Upper lobe of right lung (tissue), 1 donor: ENCODE measurements at places on chromosomes 5 and 9.

GRCh38 chr9:113355040-113355596, 5.8 kb downstream of the BSPRY start:
- H3K27ac ChIP-seq, result no peak overlapping the region
- H3K27me3 ChIP-seq, result no peaks in the 10 kb centered on the region
- H3K4me1 ChIP-seq, result peaks cover 11% of the 10 kb centered on the region
- H3K36me3 ChIP-seq, result no peaks in the 10 kb centered on the region
- DNase-seq, result no peak

DNA sequence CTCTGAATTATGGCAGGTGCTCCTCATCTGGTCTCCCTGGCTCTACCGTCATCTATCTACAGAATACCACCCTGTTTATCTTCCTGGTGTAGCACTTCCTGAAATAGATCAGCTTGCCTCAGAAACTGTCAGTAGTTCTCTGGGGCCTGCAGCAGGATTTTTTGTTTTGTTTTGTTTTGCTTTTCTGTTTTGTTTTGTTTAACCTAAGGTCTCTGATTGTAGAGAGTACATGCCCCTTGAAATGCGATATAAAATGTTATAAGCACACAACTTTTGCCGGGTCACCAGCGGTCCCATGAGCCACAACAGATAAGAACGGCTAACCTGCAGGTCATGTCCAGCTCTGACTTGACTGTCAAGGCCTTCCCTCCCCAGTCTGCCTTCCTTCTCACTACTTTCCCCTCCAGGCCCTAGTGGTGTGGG, 26.6 kb upstream of the CREBRF start:
- peaks cover 19% of the 10 kb centered on the region for H3K4me1 ChIP-seq
- peak overlapping the region; percentile 69 for H3K27ac ChIP-seq
- no peak for DNase-seq
- H3K27me3 ChIP-seq, result no peaks in the 10 kb centered on the region
- peaks cover 4% of the 10 kb centered on the region for H3K36me3 ChIP-seq
- H3K4me3 ChIP-seq, result no peak overlapping the region

GRCh38 chr9:131395157-131396098, 1.5 kb downstream of the PRRC2B start:
- peak; percentile 83 for DNase-seq
- H3K27ac ChIP-seq, result peak overlapping the region; percentile 92
- no peaks in the 10 kb centered on the region for H3K36me3 ChIP-seq
- no peaks in the 10 kb centered on the region for H3K27me3 ChIP-seq
- H3K4me3 ChIP-seq, result peak overlapping the region; percentile 66
- peaks cover 54% of the 10 kb centered on the region for H3K4me1 ChIP-seq

- H3K4me1 ChIP-seq, result peaks cover 21% of the 10 kb centered on the region
- H3K4me3 ChIP-seq, result no peak overlapping the region
- H3K27me3 ChIP-seq, result no peaks in the 10 kb centered on the region
- peak overlapping the region; percentile 75 for H3K27ac ChIP-seq
These were observed 3.5 kb upstream of the SMC2 start for GRCh38 chr9:104090578-104090977.

DNA sequence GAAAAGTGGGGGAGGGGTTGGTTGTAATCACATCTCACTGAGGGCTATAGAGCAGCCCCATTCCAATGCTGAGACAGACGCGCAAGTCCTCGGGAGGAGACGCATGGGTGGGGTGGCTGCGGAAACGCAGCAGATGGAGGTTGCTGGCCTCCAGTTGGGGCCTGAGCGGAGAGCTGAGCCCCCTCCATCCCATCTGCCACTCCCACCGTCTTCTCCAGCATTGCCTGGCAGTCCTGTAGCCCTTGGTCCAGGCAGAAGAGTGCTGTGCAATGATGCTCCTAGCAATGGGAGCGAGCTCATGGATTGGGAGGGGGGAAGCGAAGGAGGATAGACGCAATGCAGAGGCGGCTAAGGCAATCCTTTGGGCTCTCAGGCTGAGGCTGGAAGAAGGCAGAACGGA, 79.4 kb upstream of the GLRA1 start:
- H3K27ac ChIP-seq, result no peak overlapping the region
- DNase-seq, result peak; percentile 54
- H3K27me3 ChIP-seq, result no peaks in the 10 kb centered on the region
- no peak overlapping the region for H3K4me3 ChIP-seq

DNA sequence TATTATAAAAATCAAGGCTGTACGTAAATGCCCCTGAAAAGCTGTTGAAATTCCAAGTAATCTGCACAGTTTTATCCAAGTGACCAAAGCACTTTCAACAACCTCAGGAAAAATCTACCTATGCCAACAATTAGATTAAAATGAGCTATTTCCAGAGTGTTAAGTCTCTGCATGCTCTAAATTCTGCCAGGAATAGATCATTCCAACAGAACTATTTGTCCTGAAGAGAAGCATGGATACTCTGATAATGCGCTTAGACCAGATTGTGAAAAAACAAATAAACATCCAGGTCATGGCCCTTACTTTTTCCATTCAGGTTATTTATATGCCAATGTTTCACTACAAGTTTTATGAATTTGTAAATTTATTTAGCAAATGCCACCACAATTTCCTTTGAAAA, 59.1 kb downstream of the PLK2 start:
- DNase-seq, result no peak
- no peaks in the 10 kb centered on the region for H3K4me1 ChIP-seq
- no peaks in the 10 kb centered on the region for H3K36me3 ChIP-seq

GRCh38 chr5:1110307-1111240, 1.3 kb downstream of the SLC12A7 start:
- H3K27me3 ChIP-seq, result no peaks in the 10 kb centered on the region
- H3K36me3 ChIP-seq, result no peaks in the 10 kb centered on the region
- DNase-seq, result no peak
- H3K27ac ChIP-seq, result peak overlapping the region; percentile 86
- H3K4me1 ChIP-seq, result peaks cover 40% of the 10 kb centered on the region
- H3K4me3 ChIP-seq, result peak overlapping the region; percentile 92

DNA sequence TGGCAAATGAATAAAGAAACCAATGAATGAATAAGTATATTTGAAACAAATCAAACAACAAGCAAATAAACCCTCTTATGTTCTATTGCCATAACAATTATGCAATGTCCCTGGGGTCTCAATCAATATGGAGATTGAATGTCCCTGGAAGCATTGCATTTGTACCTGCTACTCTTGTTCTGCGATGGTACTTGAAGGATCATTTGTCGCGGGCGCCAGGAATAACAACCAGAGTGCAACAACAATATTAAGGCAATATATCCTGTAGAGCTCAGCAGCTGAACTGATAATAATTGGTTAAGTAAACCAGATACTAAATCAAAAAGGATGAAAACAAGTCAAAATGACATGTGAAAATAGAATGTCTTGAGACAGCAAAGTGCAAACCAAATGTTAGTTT, 1001.9 kb upstream of the NUDT12 start:
- no peak for DNase-seq
- H3K4me3 ChIP-seq, result no peak overlapping the region
- H3K27me3 ChIP-seq, result no peaks in the 10 kb centered on the region
- no peaks in the 10 kb centered on the region for H3K36me3 ChIP-seq
- H3K27ac ChIP-seq, result no peak overlapping the region

DNA sequence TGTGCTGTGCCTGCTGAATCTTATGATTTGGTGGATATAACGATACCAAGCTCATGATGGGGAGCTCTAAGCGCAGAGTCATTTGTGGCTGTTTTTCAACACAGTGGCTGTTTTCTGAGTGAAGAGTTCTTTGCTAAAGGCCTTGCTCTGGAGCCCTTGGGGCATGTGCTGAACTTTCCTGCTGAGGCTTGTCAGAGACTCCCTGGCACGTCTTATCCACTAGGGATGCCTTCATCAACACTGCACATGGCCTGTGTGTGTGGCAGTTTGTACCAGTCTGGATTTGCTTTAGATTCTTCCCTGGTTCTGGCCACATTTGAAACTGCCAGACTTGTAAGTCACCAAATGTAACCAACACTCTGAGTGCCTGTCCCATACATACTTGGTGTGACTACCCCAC, 188.2 kb downstream of the DMRT2 start:
- H3K36me3 ChIP-seq, result no peaks in the 10 kb centered on the region
- no peaks in the 10 kb centered on the region for H3K4me1 ChIP-seq
- no peak for DNase-seq
- H3K27ac ChIP-seq, result no peak overlapping the region
- H3K27me3 ChIP-seq, result no peaks in the 10 kb centered on the region

GRCh38 chr9:119333507-119334229, 35.6 kb downstream of the BRINP1 start:
- no peak overlapping the region for H3K4me3 ChIP-seq
- H3K4me1 ChIP-seq, result no peaks in the 10 kb centered on the region
- H3K27me3 ChIP-seq, result no peaks in the 10 kb centered on the region
- no peaks in the 10 kb centered on the region for H3K36me3 ChIP-seq
- no peak for DNase-seq

- H3K27me3 ChIP-seq, result no peaks in the 10 kb centered on the region
- H3K4me1 ChIP-seq, result peaks cover 10% of the 10 kb centered on the region
- H3K36me3 ChIP-seq, result no peaks in the 10 kb centered on the region
These were observed 4.6 kb downstream of the CSF1R start for GRCh38 chr5:150081541-150082283.

DNA sequence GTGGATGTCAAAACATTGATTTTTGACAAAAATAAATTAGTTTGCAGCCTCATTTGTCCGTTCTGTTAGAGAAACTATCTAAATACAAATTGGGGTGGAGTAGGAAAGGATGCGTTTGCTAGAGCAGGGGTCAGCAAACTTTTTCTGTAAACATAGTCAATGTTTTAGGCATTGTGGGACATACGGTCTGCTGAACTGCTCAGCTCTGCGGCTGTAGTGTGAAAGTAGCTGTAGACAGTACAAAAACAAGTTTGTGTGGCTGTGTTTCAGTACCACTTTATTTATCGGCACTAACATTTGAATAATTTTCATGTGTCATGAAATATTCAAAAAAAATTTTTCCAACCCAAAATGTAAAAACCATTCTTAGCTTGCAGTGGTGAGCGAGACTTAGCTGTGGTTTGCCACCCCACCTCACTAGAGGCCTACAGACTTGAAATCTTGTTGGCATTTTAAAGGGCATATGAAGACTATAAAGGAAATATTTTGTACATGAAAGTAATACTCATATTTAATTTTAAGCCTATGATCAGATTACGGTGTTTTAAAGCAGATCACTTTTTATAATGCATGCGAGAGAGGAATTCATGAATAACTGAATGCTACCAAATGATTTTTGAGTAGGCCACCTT, 151.0 kb upstream of the PCA3 start:
- H3K4me3 ChIP-seq, result no peak overlapping the region
- no peak for DNase-seq
- H3K4me1 ChIP-seq, result peaks cover 8% of the 10 kb centered on the region
- H3K27me3 ChIP-seq, result no peaks in the 10 kb centered on the region
- no peaks in the 10 kb centered on the region for H3K36me3 ChIP-seq

DNA sequence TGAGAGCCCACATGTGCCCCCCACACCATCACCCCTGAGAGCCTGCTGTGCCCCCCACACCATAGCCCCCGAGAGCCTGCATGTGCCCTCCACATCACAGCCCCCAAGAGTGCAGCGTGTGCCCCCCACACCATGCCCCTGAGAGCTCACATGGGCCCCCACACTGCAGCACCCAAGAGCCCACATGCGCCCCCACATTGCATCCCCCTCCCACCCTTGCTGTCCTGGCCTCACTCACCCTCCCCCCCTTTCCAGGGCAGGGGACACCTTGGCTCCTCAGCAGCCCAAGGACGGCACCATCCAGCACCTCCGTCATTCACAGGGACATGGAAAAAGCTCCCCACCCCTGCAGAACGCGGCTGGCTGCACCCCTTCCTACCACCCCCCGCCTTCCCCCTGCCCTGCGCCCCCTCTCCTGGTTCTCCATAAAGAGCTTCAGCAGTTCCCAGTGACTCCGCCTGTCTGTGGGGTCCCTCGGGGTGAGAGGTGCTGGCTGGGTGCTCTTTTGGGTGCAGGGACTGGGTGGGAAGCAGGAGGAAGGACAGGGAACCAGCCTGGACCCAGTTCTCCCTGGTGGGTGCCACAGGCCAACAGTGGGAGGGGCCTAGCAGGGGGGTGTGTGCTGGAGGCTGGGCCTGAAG, 5.0 kb downstream of the LCN1 start:
- H3K4me3 ChIP-seq, result no peak overlapping the region
- no peaks in the 10 kb centered on the region for H3K4me1 ChIP-seq
- no peaks in the 10 kb centered on the region for H3K36me3 ChIP-seq
- DNase-seq, result peak; percentile 40
- H3K27ac ChIP-seq, result no peak overlapping the region
- H3K27me3 ChIP-seq, result peaks cover 8% of the 10 kb centered on the region

GRCh38 chr5:150853561-150853960, 7.2 kb downstream of the IRGM start:
- H3K4me1 ChIP-seq, result no peaks in the 10 kb centered on the region
- H3K27ac ChIP-seq, result no peak overlapping the region
- H3K27me3 ChIP-seq, result no peaks in the 10 kb centered on the region

DNA sequence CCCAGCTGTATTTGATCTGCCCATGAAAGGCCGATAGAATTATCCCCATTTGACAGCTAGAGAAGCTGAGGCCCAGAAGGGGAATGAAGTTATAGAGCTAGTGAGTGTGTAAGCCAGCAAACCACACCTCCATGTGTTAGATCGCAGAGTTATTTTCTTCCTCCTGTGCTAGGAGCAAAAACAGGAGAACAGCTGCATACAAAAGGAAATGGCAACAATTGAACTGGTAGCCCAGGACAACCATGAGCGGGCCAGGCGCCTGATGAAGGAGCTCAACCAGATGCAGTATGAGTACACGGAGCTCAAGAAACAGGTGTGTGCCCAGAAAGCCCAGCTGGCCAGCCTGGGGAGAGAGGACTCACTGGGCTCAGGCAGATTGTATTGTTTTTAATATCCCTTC, 30.4 kb downstream of the RAB14 start:
- H3K27me3 ChIP-seq, result no peaks in the 10 kb centered on the region
- H3K4me3 ChIP-seq, result no peak overlapping the region
- no peak for DNase-seq
- no peak overlapping the region for H3K27ac ChIP-seq
- H3K36me3 ChIP-seq, result peaks cover 75% of the 10 kb centered on the region

DNA sequence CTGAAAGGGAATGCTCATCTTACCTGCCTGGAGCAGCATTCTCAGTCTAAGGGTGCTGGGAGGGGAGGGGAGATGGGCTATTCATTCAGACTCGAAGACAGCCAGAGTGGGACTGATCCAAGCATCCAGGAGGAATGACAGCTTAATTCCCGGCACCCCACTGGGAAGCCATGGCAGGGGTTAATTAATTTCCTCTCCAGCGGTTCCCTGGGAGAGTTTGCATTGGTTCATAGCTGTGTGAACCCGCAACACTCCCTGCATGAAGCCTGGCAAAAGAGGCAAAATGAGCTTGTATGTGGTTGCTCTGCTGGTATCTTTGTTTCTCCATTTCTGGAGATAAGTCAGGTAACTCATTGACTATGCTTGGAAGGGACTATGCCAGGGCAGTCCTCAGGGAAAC, 401.0 kb upstream of the SLC24A2 start:
- H3K4me3 ChIP-seq, result no peak overlapping the region
- no peak overlapping the region for H3K27ac ChIP-seq
- no peak for DNase-seq
- no peaks in the 10 kb centered on the region for H3K27me3 ChIP-seq
